ENCODE measurements at places on chromosomes 4 and X. TPM values are rescaled to one million over a fixed set of nuclear protein-coding genes. Genes with fewer than 3 reads are reported as not detected.

- no peak for DNase-seq
Measured at GRCh38 chr4:171266671-171267070, 546.5 kb upstream of the GALNTL6 start.

DNA sequence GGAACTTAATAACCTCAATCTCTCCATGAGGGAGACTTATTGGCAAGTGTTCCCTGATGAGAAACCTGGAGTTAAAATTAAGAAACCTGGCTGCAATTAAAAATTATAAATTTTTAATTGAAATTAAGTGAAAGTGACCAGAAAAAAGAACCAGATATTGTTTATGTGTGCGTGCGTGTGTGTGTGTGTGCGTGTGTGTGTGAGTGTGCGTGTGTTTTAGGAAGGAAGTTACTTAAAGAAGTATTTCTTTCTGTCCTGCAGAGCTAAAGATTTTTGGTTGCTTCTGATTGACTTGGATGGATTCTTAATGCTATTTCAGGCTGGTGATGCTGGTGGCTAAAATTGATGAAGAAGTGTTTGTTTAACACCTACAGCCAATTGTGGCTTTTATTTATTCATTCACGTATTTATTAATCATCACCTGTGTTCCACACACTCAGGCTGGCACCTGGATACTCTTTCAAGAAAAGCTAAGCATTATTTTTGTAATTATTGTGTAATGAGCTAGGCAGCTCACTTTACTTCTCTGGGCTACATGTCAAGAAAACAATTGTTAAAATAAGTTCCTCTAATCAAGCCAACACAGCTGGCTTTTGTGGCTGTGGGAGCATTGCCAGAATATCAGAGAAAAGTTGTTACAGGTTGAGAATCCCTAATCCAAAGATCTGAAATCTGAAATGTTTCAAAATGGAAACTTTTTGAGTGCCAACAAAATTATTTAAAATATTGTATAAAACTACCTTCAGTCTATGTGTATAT is 68.5 kb downstream of the CEP44 start:
- no peak for DNase-seq

- no peak for DNase-seq
Measured at GRCh38 chr4:77816546-77816945, 2.6 kb downstream of the CNOT6L start.

GRCh38 chr4:110998320-110998719 is 375.4 kb upstream of the PITX2 start:
- no peak for DNase-seq

- no peak for DNase-seq
Measured at GRCh38 chrX:33062041-33062440, 149.3 kb downstream of the DMD start.

DNA sequence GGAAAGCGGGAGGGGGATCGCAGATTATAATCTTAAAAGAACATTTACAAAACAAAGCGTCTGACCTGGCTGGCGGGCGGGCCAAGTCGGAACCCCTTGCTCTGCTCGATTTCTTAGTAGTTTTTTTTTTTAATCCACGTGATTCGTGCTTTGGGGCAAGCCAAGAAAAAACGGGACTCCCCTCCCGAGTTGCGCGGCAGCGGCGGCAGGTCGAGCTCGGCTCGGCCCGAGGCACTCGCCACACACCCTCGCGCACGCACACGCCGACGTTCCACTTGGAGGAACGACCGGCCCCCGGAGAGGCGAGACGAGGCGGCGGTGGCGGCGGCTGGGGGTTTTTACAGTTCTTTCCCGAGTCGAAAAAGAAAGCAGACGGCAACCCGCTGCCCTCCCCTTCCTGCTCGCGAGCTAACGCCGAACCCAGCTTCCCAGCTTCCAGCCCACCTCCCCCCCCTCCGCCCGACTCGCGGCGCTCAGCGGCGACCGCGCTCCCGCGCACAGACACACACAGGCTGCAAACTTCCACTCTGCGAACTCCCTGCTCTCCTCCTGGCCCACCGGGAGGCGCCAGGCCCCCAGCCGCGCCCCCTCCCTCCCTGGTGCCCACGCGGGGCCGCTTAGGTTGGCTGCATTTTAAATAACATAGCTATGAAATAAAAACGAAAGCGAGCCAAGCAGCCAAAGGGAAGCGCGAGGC is 1.2 kb downstream of the BCOR start:
- no peak for DNase-seq

- no peak for DNase-seq
Measured at GRCh38 chr4:7201420-7202305, 9.3 kb downstream of the SORCS2 start.

GRCh38 chr4:159722052-159722451 is 619.2 kb downstream of the RAPGEF2 start:
- DNase-seq = no peak

GRCh38 chrX:19569121-19569805 is 54.0 kb upstream of the MAP3K15 start:
- DNase-seq = no peak

DNA sequence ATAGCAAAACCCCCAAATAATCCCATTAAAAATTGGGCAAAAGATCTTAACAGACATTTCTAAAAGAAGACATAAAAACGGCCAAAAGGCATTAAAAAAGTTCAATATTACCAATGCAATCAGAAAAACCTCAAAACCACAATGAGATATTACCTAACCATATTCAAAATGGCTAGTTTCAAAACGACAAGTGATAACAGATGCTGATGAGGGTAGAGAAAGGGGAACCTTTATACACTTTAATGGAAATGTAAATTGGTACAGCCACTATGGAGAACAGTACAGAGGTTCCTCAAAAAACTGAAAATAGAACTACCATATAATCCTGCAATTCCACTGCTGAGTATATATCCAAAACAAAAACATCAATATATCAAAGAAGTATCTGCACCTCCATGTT is 6.2 kb downstream of the AADAT start:
- DNase-seq = no peak

DNA sequence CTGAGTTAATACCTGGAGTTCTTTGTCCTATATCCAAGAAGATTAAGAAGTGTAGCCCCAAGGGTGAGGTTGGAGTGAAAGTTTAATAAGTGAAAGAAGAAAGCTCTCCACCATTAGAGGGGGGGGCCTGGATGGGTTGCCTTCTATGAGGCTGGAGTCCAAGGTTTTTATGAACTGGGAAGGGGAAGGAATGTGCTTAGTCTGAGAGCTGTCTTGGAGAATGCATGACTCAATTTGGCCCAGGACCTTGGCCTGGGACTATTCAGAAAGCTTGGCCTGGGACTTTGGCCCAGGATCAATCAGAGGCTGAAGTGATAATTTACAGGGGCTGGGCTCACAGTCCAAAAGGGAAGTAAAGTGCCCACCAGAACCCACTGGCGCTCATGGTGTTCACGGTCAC is 1049.0 kb upstream of the GRIA3 start:
- no peak for DNase-seq

DNA sequence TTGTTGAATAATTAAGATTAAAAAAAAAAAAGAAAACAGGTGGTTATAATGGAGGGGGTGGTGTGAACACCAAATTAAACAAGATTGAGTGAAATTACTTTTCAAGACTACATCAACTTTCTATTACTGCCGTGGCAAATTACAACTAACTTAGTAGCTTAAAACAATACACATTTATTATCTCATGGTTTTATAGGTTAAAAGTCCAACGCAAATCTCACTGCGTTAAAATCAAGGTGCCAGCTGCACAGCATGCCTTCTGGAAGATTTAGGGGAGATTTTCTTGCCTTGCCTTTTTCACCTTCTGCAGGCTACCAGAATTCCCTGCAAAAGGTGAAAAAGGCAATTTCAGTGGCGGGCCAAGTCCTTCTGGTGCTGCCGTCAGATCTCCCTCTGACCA is 58.5 kb downstream of the ATXN3L start:
- no peak for DNase-seq

- no peak for DNase-seq
Measured at GRCh38 chrX:68880846-68881552, 52.2 kb downstream of the EFNB1 start.

- DNase-seq = no peak
Measured at GRCh38 chr4:81257816-81258215, 42.8 kb upstream of the PRKG2 start.

- DNase-seq = no peak
Measured at GRCh38 chrX:19272452-19272851, 71.3 kb upstream of the PDHA1 start.

DNA sequence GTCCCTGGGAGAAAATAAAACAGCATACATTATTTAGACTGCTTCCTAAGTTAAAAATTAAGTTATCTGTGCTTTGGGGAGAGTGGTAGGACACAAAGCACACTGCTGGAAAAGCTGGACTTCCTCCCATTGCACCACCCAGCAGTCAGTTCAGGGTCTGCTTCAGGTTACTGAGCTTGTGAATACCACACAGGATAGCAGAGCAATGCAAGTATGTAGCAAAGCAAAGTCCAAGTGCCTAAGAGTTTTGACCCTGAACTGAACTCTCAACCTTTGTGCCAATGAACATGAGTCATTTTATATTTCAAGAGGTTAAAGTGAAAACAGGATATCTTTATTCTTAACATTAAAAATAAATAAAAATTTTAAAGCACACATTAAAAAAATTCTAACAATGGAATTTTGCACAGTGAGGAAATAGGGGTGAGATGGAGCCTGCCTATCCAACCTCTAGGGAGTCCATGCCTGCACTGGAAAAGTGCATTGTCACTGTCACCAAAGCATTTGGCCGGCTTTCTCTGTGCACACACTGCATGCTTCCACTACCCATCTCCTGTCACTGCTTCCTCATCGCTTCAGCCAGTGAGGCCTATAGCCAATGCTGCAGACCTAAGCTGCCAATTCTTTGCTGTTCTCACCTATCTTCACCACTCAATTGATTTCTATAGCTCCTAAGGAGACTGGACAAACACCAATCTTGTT is 50.9 kb downstream of the ABCG2 start:
- DNase-seq = no peak

GRCh38 chr4:120293341-120293740 is 226.7 kb upstream of the MAD2L1 start:
- DNase-seq = no peak

DNA sequence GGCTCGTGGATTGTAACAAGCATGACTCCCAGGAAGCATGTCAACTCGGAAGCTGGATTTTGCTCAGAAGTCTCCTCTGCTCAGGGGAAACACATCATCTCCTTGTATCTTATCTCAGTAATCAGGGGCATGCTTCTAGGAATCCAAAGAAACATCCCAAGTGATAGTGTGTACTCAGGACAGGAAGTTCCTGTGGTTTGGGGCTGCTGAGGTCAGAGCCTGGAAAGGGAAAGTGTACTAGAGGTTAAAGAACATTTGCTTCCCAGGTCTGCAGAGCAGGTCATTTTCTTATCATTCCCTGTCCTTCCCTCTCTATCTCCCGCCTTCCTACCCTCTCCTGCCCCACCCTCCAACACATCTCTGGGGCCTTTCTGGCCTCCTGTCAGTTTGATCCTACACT is 38.8 kb downstream of the SLC34A2 start:
- no peak for DNase-seq

DNA sequence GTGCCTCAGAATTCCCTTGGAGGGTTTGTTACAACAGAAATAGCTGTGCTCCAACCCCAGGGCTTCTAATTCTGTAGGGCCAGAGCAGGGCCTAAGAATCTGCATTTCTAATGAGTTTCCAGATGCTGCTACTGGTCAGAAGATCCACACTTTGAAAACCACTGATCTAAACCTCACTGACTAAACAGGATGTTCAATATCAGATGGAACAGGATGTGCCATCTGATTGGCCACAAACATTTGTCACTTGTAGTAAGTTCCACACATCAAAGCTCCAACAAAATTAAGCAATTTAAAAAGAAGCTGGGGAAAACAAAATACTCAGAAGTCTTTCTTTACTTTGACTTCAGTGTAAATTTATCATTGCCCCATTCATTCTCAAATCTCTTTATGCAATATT is 14.3 kb downstream of the CASK start:
- DNase-seq = no peak

DNA sequence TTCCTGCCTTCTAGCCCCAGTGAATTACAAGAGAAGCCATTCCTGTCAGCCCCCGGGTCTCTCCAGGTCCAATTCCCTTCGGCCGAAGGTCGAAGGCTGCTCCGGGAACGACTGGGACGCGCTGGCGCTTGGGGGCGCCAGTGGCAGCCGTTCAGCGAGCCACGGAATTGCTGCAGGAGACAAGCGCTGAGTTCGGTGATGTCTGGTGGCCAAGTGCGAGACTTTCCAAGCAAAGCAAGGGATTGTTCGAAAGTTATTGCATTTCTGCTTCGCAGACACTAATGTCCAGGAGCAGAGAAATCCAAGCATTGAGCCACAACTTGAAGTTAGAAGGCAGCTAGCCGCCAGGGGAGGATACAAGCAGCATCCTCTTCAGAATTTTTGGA is 1.1 kb upstream of the DKK2 start:
- DNase-seq = no peak

GRCh38 chr4:127469542-127469941 is 163.2 kb upstream of the INTU start:
- no peak for DNase-seq

- DNase-seq = no peak
Measured at GRCh38 chr4:139819082-139819481, 153.5 kb downstream of the MGST2 start.

- no peak for DNase-seq
Measured at GRCh38 chr4:111027526-111027925, 404.6 kb upstream of the PITX2 start.

GRCh38 chr4:119841361-119841760 is 212.8 kb upstream of the PDE5A start:
- no peak for DNase-seq

GRCh38 chrX:10936976-10937375 is 174.2 kb upstream of the HCCS start:
- DNase-seq = no peak

Gene OPHN1
- 1.2 TPM for total RNA-seq

Gene ZNF674
- total RNA-seq = 3.8 TPM

Gene GUCY1B1
- 7.2 TPM for total RNA-seq

Gene DRP2
- total RNA-seq = 4.7 TPM

Gene HERC6
- total RNA-seq = 18.9 TPM

Gene AP1S2
- total RNA-seq = 45.8 TPM

Gene H2BW2
- total RNA-seq = not detected

Gene CXCL6
- total RNA-seq = 0.85 TPM

Data from thymus (tissue), 14 donors.